ENCODE measurements at places on chromosomes 2 and 18. TPM values are rescaled to one million over a fixed set of nuclear protein-coding genes. Genes with fewer than 3 reads are reported as not detected.

CACNB4 gene
- polyA plus RNA-seq: 0.05 TPM

EPHA4 gene
- 24.4 TPM for polyA plus RNA-seq

CD226 gene
- polyA plus RNA-seq: 0.16 TPM

DNA sequence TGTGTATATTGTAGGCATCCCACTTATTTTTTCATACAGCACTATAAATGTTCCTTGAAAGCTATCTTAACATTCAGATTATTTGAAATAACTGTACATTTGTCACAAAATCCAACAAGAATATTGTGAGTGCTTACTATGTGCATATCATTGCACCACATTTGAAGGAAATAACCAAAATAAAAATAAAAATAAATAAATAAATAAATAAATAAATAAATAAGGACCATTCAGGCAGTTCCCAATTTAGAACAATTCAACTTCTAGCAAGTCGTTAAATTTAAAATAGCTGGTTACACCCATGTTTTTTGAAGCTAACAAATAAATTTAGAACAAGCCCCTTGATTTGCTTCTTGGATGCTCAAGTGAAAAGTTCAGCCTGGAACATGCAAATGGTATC, 548.3 kb downstream of the ERBB4 start:
- no peak for DNase-seq

FOXD4L1 gene
- not detected for polyA plus RNA-seq

- DNase-seq: peak; percentile 61
Observed at GRCh38 chr2:219331560-219332213, 857 bp downstream of the RESP18 start.

UGT1A8 gene
- not detected for polyA plus RNA-seq

DNA sequence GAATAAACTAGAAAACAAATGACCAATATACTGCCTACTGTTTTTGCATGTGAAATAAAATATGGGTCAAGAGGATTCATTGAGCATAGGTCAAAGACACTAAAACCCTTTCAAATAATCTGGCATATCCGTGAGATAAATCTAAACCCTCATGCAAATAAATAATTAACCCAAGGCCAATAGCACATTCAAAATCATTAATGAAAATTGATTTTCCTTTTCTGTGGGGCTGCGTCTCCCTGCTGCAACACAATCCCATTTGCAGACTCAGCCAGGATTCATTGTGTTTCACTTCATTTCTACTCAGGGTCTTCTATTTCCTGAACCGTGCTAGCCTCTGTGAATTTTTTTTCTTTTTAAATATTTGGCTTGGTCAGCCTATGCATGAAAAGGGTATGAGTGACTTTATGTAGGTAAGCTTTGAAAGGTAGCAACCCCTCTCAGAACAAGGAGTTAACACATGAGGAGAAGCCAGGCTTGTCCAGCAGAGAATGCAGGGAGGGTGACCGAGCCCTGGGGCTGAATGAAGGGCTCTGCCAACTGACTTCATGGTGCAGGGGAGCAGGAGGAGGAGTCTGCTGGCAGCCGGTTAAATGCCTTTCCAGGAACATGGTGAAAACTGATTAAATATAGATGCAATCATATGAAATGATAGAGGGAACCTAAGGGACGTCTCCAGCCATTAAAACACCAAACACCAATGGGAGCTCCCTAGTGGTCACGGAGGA, 10.3 kb upstream of the CTAGE1 start:
- DNase-seq: no peak

DNA sequence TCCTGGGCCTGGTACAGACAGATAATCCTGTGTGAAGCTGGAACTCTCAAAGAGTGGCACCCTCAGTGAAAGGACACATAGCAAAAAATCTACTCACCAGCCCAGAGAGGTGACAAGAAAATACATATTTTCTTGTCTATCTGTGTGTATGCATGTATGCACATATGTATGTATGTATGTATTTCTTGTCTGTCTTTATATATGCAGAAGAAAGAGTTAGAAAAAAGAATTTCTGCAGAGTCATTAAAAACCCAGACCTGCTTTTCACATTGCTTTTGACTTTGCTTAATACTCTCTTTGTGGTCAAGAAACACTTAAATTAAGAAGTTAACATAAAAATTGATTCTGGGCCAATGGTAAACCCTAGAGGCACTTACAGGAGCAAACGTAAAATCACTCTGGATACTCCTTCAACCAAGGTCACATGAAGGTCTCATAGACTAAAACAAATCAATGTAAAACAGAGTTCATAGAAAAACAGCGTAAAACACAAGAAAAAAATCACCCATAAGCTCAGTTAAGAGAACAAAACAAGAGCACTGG, 16.5 kb upstream of the AAK1 start:
- no peak for DNase-seq

GRCh38 chr2:105754011-105754410, 9.3 kb downstream of the NCK2 start:
- no peak for DNase-seq

DNA sequence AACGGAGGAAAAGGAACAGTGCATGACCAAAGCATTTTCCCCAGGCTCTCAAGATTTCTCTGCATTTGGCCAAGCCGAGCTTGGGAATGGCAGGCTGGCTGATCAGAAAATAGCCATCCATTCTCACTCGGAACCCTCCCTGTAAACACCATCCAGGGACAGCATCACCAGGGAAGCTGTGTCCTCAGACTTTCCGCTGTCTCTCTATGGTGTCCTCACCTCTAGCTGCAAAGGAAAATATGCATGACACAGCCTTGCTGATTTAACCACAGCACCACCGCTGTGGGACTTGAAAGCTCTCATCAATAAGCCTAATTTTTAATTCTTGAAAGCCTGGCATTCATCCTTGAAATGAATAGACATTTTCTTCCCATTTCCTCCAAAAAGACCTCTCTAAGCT, 311.7 kb downstream of the EIPR1 start:
- DNase-seq: no peak

DNA sequence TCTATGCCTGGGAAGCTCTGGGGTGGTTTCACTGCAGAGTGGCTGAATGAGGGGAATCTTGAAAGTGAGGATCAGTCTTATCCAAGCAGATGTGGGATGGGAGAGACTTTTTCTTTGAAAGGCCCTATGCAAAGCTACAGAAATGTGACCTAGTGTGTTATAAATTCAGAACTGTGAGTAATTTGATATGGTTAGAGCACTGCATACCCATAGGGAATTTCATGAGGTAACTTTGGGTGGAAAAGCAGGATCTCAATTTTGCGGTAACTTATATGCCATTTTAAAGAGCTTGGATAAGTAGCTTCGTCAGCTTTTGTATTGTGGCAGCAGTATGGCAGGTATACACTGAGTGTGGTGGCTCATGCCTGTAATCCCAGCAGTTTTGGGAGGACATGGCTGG, 40.9 kb downstream of the GULP1 start:
- no peak for DNase-seq

GRCh38 chr2:191618046-191618780, 59.7 kb upstream of the NABP1 start:
- no peak for DNase-seq

GRCh38 chr2:209619782-209620181, 151.8 kb upstream of the UNC80 start:
- no peak for DNase-seq

DNA sequence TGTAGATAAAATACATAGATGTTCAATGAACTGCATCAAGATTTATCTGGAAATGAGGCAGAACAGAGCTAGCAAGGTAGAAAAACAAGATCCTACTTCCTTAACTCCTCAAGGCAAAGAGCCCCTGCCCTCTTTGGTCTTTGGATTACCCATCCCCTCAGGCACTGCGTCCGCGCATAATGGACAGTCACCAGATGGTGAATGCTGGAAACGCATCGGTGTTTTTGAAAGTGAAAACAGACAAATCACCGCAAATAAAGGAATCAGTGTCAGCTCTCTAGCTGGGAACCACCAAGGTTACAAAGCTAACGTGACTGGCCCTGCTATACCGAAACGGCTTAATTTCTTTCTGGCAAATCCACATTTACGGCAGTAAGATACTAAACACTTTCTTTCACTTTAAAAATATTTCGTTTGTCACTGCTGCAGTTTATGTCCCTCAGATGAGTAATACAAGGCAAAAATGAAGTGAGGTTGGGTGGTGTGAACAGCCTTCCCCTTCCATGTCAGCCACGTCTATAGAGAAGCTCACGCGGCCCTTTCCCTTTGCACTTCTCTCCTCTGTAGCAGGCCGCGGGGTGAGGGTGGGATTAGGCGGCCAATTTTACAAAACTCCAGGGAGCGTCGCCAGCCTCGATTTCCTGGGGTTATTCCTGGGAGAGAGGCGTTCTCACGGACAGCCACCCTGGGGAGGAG, 627 bp upstream of the GALR1 start:
- no peak for DNase-seq

DNA sequence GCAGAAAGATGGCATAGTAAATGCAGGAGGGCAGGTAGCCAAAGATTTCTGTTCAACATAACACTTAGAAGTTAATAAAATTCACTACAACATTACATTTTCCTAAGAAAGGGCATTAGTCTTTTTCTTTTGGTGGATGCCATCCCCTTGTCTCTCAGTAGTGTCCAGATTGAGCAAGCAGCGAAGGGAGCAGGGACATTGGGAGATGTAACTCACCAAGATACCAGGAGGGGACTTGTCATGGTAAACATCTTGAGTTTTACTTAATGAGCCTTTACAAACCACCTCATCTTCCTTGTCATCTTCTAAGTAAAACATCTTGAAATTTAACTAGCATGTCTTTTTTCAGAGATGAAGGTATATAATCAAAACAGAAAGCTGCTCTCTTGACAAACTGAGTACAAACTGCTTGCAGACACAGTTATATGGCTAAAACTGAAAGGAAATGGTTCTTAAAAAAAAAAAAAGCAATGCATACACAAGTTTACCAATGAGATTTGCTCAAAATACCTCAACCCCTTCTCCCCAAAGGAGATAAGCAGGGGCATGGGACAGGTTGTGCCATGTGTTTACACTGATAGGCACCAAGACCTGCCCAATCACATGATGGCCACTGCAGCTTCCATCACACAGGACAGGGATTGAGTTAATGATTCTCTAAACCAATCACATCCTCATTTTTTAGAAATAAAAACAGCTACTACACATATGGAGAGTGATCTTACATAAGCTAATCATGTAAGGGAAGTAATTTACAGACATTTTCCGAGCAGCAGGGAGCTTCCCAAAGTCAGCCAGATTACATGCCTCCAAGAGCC, 30.3 kb downstream of the LPIN2 start:
- peak; percentile 54 for DNase-seq

DNA sequence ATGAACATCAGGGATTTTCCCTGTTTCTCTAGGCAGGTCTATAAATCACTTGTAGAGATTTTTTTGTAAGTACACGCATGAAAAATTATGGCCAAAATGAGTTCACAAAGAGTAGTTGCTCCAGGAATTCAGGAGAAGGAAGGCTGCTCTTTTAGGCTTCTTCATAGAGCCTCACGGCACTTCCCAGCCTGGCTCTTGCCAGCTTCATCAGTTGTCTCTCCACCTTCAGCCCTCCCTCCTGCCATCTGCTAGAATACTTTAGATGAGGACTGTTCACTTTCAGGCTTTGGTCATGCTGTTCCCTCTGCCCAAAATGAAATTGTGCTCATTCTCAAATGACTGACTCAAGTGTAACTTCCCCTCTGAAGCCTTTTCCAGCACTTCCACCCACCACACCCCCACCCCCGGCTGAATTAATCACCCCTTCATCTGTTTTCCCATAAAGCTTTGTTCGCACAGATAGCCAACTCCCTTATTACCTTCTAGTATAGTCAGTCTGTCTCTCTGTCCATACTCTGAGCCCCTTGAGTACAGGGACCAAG, 1.8 kb upstream of the ABCA12 start:
- peak; percentile 28 for DNase-seq

- DNase-seq: peak; percentile 76
Observed at GRCh38 chr2:88181511-88181910, 11.4 kb downstream of the THNSL2 start.

DNA sequence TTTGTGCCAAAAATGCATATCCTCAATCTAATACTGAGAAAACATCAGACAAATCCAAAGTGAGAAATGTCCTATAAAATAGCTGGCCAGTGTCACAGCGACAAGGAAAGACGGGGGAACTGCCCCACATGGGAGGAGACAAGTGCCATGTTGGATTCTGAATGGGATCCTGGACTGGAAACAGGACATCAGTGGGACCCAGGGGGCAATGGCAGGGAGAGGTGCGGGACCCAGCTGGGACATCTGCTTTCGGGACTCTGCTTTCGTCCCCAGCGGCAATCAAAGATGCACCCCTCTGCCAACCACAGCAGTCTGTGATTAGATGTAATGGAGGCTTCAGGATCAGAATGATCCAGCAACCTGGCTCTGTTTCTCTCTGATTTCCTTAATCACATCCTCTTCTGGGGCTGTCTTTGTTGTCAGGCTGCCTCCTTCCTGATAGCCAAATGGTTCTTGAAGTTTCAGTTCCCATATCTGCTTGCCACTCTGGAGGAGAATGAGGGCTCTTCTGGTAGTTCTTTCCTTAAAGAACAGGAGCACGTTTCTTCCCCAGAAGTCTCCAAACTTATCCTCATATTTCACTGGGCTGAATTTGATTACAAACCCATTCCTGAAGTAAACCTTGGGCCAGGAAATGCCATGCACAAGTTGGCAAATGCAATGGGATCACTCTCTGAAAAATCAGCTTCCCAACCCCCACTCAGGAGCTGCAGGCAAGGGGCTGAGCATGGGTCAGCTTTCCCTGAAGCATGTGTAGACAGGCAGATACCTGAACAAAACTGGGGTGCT, 13.6 kb upstream of the PROC start:
- DNase-seq: no peak

GRCh38 chr2:220215785-220216184, 588.4 kb downstream of the SLC4A3 start:
- no peak for DNase-seq

DNA sequence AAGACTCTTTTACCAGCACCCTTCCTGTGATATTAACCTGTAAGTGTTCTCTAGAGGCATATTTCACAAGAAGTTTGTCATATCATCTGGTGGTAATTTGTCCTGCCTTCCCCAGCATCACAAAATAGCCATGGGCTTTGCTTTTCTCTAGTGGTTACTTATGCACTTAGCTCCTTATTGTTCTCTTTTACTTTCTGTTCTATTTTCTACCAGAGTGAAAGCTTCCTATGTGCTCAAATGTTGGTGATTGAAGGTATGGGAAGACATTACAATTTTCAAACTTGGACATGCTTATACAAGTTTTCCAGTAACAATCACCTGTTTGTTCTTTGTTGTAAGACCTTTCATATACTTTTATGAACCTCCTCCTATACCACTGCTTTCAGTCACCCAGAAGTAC, 87.0 kb upstream of the KCNH7 start:
- no peak for DNase-seq

GRCh38 chr2:5976531-5977065, 284.4 kb downstream of the SOX11 start:
- DNase-seq: no peak

- no peak for DNase-seq
Observed at GRCh38 chr18:70468861-70469547, 180.2 kb downstream of the SOCS6 start.

Data from GM23248 (cell line).